A549 treated with Hydrocortisone at 1 μM for 4 hours (cell line): ENCODE measurements at places on chromosomes 12 and 14. TPM values are rescaled to one million over a fixed set of nuclear protein-coding genes. Genes with fewer than 3 reads are reported as not detected.

Gene NANOG
- total RNA-seq = not detected in 5 replicates

Gene CCDC92
- 20.9 to 27.5 TPM (median 25.9 TPM) in 5 replicates for total RNA-seq

Gene GYS2
- 0.06 TPM in 1 of 5 replicates, not detected in the others for total RNA-seq

Gene CNIH1
- 233 to 348 TPM (median 252 TPM) in 5 replicates for total RNA-seq

Gene RD3L
- total RNA-seq = not detected in 5 replicates

Gene PMCH
- not detected in 5 replicates for total RNA-seq

Gene SYT10
- not detected in 5 replicates for total RNA-seq

Gene KRT79
- 0.08 TPM in 1 of 5 replicates, not detected in the others for total RNA-seq

Gene NEDD8
- total RNA-seq = 411 to 486 TPM (median 455 TPM) in 5 replicates

Gene CATSPERB
- total RNA-seq = not detected in 5 replicates

Gene FCF1
- total RNA-seq = 38.5 to 80.2 TPM (median 46.5 TPM) in 5 replicates

Gene PTGDR
- total RNA-seq = not detected in 5 replicates

Gene MANSC1
- total RNA-seq = 3.3 to 4.8 TPM (median 3.9 TPM) in 5 replicates

Gene CIROP
- not detected in 5 replicates for total RNA-seq

Gene KCNA1
- total RNA-seq = not detected in 5 replicates
